Cortex of kidney (tissue), 1 donor: ENCODE measurements at places on chromosomes 7 and 10.

DNA sequence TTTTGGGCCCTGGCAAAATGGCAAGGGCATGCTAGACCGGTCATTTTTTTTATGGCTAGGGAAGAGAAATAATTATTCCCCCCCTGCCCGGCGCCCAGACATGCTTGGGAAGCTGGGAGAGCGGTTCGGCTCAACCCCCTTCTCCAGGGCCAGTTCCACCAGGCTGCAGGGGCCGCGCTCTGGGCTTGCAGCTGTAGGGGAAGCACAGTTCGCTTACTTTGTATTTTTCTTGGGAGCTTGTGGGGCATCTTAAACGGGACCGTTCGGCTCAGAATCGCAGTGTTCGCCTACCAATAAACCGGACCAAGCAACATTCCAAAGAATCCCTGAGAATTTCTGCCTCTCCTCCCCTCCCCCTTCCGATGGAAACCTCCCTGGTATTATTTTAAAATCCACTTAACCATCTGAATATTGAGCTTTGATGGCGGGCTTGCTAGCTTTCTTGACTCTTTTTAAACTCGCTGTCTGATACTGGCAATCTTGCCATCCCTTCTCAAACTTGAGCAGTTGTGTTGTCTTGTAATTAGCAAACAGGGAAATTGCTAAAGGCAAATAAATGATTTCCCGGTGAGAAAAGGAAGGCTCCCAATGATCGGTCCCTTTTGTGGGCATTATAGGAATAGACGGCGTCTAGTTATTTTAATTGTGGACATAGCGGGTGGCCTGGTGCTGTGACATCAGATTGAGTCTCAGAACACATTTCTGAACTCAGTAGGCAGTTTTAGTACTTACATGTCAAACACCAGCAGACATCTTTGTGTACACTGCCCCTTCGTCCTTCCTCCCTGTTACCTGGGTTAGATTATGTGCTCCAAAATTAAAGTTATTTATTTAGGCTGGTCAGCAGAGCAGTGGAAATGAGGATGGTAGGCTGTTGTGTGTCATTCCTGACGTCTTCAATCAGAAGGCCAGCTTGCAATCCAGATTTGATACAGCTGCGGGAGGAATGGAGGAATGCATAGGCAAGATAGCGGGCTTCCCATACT, 3.4 kb downstream of the TCF7L2 start:
- DNase-seq, result no peak

DNA sequence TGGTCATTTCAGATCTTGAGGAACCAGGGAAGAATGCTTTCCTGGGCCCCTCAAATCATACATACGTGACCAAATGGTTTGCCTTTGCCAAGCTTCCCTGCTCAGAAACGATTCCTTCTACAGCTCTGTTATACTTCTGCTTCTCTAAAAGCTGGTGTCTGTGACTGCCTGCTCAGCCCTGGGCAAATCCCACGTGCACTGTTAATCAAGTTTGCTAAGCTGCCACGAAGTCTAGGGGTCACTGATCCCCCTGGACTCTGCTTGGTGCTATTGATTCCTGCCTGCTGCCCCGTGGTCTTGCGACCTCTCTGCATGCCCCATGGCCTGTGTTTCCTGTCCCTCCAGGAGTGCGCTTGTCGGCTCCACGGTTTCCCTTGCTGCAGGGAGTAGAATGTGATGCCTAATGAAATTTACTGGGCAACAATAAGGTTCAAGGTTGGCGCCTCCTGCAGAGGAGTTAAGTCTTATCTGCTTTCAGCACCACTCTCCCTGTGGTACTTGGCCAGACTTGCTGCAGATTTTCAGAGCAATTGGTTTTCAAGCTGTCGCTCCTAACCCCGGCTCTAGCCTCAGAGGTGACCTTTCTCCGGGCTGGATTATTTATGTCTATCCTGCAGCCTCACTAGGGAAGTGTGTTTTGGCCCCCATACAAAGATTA, 201.6 kb upstream of the FZD8 start:
- no peak for DNase-seq

DNA sequence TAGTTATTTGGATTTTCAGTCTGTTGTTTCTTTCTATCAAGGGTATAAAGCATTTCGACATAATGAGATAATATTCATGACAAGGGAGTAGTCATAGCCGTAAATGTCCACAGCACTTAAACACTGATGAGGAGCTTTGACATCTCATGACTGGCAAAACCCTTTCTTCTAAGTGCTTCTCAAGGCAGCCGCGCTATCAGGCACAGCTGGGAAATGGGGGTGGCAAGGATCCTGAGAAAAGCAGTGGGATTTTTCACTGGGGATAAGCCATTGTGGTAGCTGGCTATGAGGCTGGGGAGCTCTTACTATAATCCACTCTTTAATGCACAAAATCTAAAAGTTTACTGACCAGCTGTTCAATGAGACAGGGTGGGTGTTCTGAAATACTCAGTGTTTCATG, 493.2 kb upstream of the KLF6 start:
- DNase-seq, result no peak

- DNase-seq, result no peak
Measured at GRCh38 chr10:112383325-112383724, 9.4 kb downstream of the ACSL5 start.

GRCh38 chr7:69896121-69896520, 297.8 kb downstream of the AUTS2 start:
- DNase-seq, result no peak

DNA sequence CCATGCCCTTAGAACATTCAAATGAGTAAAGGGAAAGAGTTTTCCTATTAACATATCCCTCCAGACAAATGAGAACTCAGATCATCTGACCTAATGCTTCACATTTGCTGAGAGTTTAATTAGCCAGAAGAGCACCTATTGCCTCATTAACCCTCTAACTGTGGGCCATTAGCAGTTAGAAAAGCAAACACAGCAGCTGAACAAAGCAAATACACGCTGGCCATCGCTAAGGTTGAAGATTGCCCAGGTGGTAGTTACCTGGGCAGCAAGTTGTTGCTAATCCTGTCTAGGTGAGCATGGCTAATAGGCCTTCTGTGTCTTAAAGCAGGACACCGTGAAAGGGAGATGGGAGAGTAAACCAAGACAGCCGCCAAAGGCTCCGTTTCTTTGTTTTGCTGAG, 49.9 kb upstream of the UCN3 start:
- no peak for DNase-seq

GRCh38 chr7:55439627-55440026, 74.5 kb downstream of the LANCL2 start:
- no peak for DNase-seq

DNA sequence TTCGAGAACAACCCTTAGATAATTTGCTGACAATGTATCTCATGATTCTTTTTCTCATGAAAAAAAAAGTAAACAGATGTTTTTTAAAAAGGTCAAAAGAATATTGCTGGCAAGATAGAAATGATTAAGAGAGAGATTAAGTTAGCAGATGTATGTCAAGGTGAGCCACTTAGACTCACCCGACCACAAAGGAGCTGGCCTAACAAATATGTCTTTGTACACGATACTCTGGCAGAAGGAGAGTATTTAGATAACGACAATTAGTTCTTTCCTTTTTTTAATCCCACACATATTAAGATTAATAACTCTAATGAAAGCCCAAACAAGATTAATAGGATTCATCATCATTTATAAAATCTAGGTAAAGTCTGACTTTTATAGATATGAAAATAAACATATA, 156.7 kb downstream of the RAPGEF5 start:
- DNase-seq, result no peak

DNA sequence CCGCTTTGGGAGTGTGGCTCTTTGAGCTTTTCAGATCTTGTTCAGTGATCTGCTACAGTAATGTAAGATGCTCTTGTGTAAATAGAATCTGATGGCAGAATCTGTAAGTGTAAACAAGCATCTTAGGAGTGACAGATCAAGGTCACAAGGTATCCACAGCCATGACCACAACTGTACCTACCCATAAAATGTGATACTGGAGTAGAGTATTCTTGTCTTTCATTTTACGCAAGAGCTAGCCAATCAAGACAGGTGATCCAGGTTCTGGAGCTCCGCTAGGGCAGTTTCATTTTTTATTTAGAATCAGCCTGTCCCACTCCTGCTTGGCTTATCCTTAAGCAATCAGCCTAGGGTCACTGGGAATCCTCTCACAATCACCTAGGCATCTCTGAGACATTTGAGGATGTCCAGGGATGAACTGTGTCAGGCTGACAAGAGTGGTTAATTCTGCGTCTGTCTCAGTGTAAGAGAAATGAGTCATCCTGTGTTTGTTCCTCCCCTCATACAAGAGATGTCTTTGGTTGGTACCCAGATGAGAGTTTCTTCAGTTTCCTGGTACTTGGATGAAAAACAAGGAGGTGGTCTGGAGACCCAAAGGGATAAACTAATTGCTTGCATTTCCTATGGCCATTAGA, 13.6 kb downstream of the ZNF138 start:
- DNase-seq, result no peak

DNA sequence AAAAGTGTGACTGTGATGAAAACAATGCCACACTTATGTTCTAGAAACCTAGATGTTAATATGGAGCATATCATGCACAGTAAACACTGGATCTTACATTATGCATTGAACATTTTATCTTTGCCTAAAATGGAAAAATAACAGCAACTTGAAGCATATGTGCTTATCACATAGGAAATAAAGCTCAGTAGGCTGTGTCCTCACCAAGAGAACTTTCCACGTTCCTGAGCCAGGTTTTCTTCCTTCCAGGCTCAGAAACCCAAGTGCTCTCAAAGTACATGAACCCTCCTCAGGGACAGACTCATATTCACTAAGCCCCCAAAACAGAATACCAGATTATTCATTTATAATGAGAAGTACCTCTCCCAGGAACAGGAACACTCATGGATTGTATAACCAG, 79.4 kb upstream of the PRKAR2B start:
- no peak for DNase-seq

DNA sequence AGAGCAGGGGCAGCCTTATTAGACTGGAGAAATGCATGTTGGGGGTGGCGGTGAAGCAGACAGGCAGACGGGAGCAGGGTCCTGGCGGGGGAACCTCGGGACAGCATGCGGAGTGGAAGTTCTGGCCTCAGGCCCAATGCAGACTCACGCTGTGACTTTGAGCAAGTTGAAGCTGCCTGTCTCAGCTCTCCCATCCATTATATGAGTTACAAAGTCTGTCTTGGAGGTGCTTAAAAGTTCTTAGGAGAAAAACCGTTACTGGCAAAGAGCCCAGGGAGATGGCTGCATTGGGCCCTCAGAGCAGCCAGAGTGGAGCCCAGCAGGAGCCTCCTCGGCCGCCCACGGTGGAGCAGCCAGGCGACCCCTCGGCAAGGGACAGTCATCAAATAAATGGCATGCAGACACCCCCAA, 509.5 kb downstream of the PLXNA4 start:
- DNase-seq, result no peak
